ENCODE measurements at places on chromosomes 1 and 21.

DNA sequence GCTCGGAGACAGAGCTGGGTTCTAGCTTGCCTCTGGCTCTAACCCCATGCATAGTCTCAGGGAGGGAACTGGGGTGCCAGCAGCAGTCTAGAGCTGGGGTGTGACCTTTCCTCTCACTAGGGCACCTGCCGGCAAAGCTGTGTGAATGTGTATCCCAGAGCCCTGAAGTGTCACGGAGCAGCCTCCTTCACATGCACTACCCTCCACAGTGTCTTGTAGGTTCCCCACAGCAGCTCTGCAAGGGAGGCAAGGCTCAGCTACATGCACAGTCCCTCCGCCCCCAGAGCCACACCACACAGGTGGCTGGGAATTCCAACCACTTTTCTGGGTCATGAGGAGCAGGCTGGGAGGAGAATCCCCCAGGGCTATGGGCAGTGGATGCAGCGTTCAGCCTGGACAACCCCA, 7.7 kb upstream of the HPCA start:
- DNase-seq, result no peak

- no peak for DNase-seq
These were observed 8.2 kb upstream of the RCSD1 start for GRCh38 chr1:167621780-167622313.

GRCh38 chr1:173954179-173954578, 37.1 kb upstream of the SERPINC1 start:
- DNase-seq, result no peak

DNA sequence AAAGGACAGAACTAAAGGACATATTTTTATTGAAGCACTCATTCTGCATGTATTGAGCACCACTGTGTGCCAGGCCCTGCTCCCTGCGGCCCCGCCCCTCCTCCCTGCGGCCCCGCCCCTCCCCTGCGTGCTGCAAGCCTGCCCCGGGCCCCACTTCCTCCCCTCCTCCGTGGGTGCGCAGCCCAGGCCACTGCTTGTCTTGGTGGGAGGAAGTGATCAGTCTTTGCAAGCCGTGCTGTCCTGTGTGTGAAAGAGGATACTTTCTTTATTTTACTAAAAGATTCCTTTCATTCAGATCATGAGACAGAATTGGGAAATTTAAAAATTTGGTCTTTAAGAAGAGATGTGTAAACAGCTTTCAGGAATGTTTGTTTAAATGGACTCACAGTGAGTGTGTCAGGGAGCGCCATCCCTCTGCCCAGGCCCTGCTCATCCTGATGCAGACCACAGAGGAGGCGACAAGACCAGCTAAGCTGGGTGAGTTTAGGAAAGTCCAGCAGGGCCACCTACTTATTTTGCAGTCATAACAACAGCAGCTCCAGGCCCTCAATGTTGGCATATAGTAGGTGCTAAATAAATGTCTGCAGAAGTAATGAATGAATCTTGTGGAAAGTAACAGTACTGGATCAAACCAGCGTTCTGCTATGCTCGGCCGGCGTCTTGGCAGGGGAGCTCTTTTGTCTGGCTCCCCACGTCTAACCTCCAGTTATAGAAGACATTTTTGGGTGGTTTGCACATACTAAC, 88.3 kb upstream of the SELENON start:
- peak; percentile 41 for DNase-seq

GRCh38 chr1:234440348-234440747, 38.6 kb downstream of the TARBP1 start:
- no peak for DNase-seq

DNA sequence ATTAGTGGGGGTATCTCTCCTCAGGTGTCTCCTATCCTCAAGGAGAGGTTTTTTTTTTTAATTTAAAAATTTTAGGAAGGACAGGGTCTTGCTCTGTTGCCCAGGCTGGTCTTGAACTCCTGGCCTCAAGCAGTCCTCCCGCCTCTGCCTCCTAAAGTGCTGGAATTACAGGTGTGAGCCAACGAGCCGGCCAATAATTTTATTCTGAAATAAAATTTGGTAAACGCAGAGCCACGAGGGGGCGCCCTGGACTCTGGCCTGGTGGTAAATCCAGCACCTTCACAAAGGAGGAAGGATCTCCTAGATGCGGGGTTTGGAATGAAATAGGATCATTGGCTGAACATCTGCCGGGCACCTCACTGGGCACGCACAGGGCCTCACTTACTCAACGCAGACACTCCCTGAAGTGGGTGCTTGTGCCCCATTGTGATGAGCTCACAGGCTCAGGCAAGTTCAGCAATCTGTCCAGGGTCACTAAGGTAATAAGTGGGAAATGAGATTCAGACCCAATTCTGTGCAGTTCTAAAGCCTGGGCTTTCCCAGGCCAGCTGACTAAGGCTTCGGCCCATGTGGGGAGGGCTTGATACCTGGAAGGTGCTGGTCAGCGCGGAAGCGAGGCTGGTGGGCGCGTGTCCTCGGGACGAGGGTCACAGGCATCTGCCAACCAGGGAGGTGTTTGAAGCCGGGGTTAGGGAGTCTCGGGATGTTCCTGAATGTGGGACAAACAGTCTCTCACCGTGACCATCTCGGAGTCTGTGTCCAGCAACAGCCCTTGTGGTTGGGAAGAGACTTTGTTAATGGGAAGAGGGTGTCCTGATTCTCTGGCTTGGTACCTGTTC, 32.7 kb upstream of the ETV3 start:
- no peak for DNase-seq

GRCh38 chr1:26215246-26215645, 18.8 kb upstream of the CEP85 start:
- no peak for DNase-seq

GRCh38 chr1:204376919-204377799, 17.4 kb upstream of the PLEKHA6 start:
- no peak for DNase-seq

- no peak for DNase-seq
These were observed 4.0 kb downstream of the STPG1 start for GRCh38 chr1:24409535-24409934.

- no peak for DNase-seq
These were observed 32.9 kb downstream of the NRIP1 start for GRCh38 chr21:15031790-15032357.

GRCh38 chr1:19468397-19468956, 16.9 kb downstream of the CAPZB start:
- no peak for DNase-seq

- no peak for DNase-seq
These were observed 4.7 kb downstream of the SLC35E2B start for GRCh38 chr1:1687846-1688245.

- no peak for DNase-seq
These were observed 10.7 kb downstream of the FMOD start for GRCh38 chr1:203340112-203340790.

DNA sequence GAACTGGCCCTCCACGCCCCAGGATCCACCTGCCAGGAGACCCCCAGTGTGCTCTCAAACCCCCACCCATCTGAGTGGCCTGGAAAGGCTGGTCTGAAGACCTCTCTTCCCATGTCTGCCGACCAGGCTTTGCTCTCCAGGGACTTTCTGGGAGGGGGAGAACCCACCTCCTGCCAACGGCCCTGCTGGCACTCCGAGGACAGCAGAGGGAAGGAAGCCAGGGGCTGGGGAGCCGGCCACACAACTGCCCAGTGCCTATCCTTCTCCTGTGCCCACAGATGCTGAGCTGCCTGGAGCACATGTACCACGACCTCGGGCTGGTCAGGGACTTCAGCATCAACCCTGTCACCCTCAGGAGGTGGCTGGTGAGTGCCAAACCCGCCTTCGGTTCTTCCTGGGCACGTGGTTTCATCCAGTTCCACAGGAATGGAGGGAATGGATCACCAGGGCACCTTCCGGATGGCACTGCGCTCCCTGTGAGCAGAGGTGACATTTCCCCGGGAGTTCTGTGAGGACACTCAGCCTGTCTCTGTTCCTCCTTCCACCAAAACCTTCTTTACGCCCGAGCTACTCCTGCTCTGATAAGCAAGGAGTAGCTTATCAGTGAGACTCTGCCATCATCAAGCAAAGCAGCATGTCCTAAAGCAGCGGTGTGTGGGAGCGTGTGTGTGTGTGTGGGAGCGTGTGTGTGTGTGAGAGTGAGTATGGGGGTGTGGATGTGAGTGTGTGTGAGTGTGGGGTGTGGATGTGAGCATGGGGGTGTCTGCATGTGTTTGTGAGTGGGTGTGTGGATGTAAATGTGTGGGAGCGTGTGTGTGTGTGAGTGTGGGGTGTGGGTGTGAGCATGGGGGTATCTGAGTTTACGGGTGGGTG, 105.5 kb downstream of the PDE9A start:
- no peak for DNase-seq

GRCh38 chr1:11478571-11479374, at the start of gene DISP3:
DISP3 (plus strand) TSS chr1:11479155; CDS start chr1:11500993, 21,838 bp downstream.
- DNase-seq, result peak; percentile 64

GRCh38 chr1:44405031-44405797, at the start of gene RNF220:
RNF220 (plus strand) TSS chr1:44405255.
- peak; percentile 28 for DNase-seq

DNA sequence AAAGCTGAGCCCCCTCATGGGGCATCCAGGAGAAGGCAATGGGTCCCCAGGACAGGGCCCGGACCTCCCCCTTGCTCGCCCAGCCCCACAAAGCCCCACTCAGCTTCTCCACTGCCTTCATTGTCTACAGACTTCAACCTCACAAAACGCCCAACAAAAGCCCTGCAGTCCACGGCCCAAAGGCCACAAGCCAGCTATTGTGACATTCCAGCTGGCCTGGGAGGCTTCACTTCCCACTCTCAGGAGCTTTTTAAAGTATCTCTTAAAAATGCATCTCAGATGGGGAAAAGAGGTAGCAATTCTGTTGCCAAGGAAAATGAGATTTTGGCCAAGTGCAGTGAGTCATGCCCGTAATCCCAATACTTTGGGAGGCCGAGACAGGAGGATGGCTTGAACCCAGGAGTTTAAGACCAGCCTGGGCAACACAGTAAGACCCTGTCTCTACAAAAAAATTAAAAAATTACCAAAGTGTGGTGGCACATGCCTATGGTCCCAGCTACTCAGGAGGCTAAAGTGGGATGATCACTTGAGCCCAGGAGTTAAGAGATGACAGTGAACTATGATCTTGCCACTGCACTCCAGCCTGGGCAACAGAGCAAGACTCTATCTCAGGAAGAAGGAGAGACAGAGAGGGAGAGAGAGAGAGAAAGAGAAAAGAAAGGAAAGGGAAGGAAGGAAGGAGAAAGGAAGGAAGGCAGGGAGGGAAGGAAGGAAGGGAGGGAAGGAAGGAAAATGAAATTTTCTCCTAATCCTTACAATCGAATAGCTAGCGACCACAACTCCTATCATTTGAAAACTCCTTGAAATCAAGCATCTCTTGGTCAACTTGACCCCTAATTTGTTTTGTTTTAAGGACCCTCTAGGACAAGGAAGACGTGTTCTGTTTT, 31.4 kb upstream of the TARDBP start:
- no peak for DNase-seq

DNA sequence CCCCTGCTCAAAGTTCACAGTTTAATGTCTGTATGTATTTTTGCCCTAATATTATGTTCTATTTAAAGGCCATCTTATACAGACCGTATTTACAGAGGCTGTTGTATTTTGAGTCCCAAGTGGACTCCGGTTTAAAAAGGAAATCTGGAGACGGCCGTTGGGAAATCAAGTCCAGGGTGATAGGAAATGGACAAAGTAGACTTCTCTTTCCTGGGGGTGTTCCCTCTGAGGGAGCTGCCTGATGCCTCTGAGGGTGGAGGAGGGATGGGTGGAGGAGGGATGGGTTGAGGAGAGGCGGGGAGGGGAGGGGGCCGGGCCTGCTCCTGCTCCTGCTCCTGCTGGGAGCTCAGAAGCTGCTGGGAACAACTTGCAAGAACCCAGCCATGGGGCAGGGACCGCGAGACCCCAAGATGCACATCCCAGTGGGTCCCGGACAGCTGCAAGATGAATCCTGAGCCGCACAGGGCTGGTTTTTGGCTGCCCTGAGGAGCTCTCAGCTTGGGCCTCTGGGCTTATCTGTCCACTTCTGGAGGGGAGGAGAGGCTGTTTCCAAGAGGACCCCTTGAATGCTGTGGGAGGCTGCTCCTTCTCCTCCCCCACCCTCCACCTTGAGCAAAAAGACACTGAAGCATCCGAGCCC, 12.0 kb upstream of the ACTL8 start:
- DNase-seq, result no peak

DNA sequence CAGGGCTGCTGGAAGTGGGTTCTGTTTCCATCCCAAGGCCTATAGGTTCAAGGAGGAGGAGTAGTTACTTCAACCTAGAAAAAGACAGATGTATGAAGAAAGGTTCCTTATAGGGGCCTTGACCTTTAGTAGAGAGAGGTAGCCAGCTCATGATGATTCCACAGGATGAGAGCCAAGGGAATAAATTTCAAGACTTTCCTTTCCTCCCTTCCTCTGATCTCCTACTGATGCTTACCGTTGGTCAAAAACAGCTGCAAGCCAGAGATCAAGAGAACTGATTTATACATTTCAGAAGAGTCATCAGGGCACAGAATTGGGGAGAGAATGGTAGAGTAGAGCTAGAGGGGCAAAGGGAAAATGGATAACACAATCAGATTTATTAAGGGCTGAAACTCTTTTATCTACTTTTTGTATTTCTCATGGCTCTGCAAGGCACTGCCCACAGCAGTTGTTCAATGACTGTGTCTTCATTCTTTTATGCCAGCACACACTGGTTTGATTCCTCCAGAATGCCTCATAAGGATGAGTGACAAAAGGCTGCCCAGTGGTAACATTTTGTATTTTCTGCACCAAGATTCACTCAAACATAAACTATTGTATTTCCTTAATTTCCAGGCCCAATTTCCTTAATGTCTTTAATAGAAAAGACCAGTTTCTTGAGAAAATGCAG, 37.4 kb downstream of the AK5 start:
- DNase-seq, result no peak

DNA sequence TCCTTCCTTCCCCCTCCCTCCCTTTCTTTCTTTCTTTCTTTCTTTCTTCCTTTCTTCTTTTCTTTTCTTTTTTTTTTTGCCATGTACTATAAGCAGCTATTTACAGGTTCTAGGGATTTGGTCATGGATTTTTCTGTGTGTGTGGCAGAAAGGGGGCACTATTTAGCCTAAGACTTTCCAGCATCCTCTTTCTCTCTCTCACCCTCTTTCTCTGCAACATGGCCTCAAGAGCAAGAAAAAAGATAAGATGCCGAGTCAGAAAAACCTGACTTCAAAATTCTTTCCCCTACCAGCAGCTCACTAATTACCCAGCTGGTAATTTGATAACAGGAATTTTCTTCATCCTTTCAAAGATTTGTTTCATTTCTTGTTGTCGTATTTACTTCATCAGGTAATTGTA, 458.3 kb upstream of the ADAMTS5 start:
- no peak for DNase-seq

- DNase-seq, result no peak
These were observed 77.0 kb downstream of the FAM78B start for GRCh38 chr1:166089804-166090203.

GRCh38 chr1:47226839-47227215, 5.2 kb downstream of the TAL1 start:
- DNase-seq, result no peak

- DNase-seq, result no peak
These were observed 124.8 kb downstream of the TMEM53 start for GRCh38 chr1:44549510-44549909.

DNA sequence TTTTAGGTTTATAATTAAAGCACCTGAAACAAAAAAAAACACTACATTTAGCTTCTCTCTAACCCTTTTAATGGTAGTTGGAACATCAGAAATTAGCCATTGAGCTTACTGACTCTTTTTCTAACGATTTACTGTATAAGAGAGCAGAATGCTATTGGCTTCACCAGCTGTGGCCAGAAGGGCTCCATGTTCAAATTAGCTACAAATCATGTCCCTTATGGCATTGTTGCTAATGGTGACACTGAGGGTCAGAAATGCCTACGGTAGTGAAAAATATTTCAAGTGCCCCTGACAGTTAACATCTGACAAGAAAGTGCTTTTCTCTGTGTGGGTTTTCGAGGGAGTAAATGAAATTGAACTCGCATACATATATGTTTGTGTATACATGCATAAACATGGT, 232.7 kb downstream of the NFIA start:
- DNase-seq, result no peak

Data from activated CD4-positive, alpha-beta T cell treated with anti-CD3 and anti-CD28 coated beads, Interleukin-2, amount 50 U/mL, for 24 hours (primary cell).